Neuronal stem cell (in vitro differentiated cells): ENCODE measurements at places on chromosomes 6 and 20.
A peak's percentile ranks its signal among the peaks of the same experiment; 100 is the strongest.

- no peaks in the 10 kb centered on the region for H3K36me3 ChIP-seq
- no peaks in the 10 kb centered on the region for H3K27me3 ChIP-seq
- peaks cover 5% of the 10 kb centered on the region for H3K4me1 ChIP-seq
- H3K4me3 ChIP-seq = no peak overlapping the region
- H3K27ac ChIP-seq = no peak overlapping the region
- no peak for DNase-seq
Observed at GRCh38 chr6:163706500-163707087, 292.1 kb downstream of the QKI start.

DNA sequence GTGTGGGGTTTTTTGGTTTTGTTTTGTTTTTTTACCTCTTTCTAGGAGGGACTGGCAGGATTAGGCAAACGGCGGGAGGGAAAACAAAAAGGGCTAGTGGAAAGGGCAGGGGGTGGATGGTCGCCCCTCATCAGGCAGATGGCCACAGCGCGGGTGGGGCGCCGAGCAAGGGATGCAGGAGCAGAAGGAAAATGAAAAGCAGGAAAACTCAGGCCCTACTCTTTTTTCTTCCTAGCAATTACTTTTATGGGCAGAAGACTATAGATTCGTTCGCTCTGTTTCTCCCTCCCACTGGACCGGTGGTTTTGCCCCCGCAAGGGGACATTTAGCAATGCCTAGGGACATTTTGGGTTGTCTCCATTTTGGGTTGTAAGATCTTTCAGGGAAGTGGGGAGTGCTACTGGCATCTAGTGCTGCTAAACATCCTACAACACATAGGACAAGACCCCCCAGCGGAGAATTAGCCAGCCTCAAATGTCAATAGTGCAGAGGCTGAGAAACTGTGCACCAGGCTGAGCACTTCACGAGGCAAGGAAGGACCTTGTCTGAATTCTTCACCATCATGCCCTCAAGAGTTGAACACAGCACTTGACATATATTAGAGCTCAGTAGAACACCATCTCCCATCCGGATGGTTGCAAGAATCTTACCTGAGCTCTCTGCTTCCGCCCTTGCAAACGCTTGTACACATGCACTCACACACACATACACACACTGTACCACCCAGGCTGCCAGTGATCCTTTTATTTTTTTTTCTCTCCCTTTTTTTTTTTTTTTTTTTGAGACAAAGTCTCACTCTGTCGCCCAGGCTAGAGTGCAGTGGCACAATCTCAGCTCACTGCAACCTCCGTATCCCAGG, 4.8 kb upstream of the ZMYND8 start:
- DNase-seq = no peak
- H3K27me3 ChIP-seq = no peaks in the 10 kb centered on the region
- peaks cover 44% of the 10 kb centered on the region for H3K4me1 ChIP-seq
- peak overlapping the region; percentile 48 for H3K4me3 ChIP-seq
- no peaks in the 10 kb centered on the region for H3K36me3 ChIP-seq

- H3K4me3 ChIP-seq = no peak overlapping the region
- H3K27me3 ChIP-seq = no peaks in the 10 kb centered on the region
- peaks cover 6% of the 10 kb centered on the region for H3K4me1 ChIP-seq
- peaks cover 5% of the 10 kb centered on the region for H3K36me3 ChIP-seq
Observed at GRCh38 chr20:33532753-33533459, 43.0 kb downstream of the CBFA2T2 start.

GRCh38 chr6:33868141-33868540, 64.3 kb upstream of the MLN start:
- H3K4me1 ChIP-seq = peaks cover 4% of the 10 kb centered on the region
- H3K27ac ChIP-seq = no peak overlapping the region
- H3K36me3 ChIP-seq = no peaks in the 10 kb centered on the region
- H3K27me3 ChIP-seq = no peaks in the 10 kb centered on the region
- H3K4me3 ChIP-seq = no peak overlapping the region

GRCh38 chr6:16136091-16136490, 7.2 kb downstream of the MYLIP start:
- no peaks in the 10 kb centered on the region for H3K36me3 ChIP-seq
- no peak overlapping the region for H3K4me3 ChIP-seq
- no peak overlapping the region for H3K27ac ChIP-seq
- no peak for DNase-seq
- peaks cover 5% of the 10 kb centered on the region for H3K4me1 ChIP-seq
- H3K27me3 ChIP-seq = no peaks in the 10 kb centered on the region

- peaks cover 9% of the 10 kb centered on the region for H3K4me1 ChIP-seq
- no peak for DNase-seq
- no peak overlapping the region for H3K27ac ChIP-seq
Observed at GRCh38 chr6:139627091-139627490, 252.6 kb upstream of the CITED2 start.

GRCh38 chr6:156191895-156192294, 585.3 kb upstream of the ARID1B start:
- peaks cover 5% of the 10 kb centered on the region for H3K4me1 ChIP-seq
- no peak for DNase-seq
- no peaks in the 10 kb centered on the region for H3K36me3 ChIP-seq
- H3K27ac ChIP-seq = no peak overlapping the region
- no peaks in the 10 kb centered on the region for H3K27me3 ChIP-seq

GRCh38 chr20:54043076-54043967, 27.1 kb downstream of the BCAS1 start:
- H3K27ac ChIP-seq = no peak overlapping the region
- H3K4me1 ChIP-seq = no peaks in the 10 kb centered on the region
- no peak for DNase-seq

GRCh38 chr6:150273457-150274309, 95.1 kb upstream of the IYD start:
- no peaks in the 10 kb centered on the region for H3K27me3 ChIP-seq
- H3K4me1 ChIP-seq = peaks cover 51% of the 10 kb centered on the region
- no peak overlapping the region for H3K27ac ChIP-seq
- H3K4me3 ChIP-seq = no peak overlapping the region
- no peaks in the 10 kb centered on the region for H3K36me3 ChIP-seq

DNA sequence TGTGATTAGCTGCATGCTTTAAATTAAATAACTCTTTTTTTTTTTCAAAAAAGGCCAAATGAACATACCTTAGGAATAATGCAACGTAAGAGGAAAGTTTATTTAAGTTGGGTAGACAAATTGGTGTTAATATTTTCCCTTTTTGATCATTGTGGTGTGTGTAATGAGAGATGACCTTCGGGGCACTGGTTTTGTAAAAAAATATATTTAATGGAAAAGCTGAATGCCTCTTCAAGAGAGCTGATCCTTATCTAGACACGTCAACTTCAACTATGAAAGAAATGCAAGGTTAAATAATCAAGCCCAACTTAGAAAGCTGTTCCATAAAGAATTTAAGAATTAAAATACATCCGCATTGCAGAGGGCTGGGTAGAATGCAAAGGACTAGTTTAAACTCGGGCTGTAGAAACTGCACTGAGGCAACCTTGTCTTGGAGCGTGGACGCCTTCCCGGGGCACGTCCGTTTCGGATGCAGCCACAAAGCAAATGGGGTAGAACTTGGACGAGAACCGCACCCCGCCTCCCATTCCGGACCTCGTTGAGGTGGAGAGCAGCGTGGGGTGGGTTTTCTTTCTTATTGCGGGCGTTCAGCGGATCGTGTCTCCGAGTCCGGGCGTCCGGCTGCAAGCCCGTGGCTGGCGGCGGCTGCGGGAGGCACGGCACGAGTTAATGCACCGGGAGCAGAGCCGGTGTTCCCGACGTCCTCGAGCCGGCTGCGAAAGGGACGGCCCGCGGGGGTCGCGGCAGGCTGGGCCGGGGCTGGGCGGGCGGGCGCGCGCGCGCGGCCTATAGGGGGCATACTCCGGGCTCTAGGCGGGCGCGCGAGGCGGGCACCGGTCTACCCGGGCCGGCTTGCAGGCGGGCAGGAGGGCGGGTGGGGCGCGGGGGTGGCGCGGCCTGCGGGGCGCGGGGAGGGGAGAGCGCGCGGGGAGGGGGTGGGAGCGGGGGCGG, 1.9 kb downstream of the JARID2 start:
- no peaks in the 10 kb centered on the region for H3K36me3 ChIP-seq
- H3K4me3 ChIP-seq = peak overlapping the region; percentile 63
- H3K27me3 ChIP-seq = peaks cover 3% of the 10 kb centered on the region
- peaks cover 13% of the 10 kb centered on the region for H3K4me1 ChIP-seq
- peak overlapping the region; percentile 84 for H3K27ac ChIP-seq
- DNase-seq = no peak

DNA sequence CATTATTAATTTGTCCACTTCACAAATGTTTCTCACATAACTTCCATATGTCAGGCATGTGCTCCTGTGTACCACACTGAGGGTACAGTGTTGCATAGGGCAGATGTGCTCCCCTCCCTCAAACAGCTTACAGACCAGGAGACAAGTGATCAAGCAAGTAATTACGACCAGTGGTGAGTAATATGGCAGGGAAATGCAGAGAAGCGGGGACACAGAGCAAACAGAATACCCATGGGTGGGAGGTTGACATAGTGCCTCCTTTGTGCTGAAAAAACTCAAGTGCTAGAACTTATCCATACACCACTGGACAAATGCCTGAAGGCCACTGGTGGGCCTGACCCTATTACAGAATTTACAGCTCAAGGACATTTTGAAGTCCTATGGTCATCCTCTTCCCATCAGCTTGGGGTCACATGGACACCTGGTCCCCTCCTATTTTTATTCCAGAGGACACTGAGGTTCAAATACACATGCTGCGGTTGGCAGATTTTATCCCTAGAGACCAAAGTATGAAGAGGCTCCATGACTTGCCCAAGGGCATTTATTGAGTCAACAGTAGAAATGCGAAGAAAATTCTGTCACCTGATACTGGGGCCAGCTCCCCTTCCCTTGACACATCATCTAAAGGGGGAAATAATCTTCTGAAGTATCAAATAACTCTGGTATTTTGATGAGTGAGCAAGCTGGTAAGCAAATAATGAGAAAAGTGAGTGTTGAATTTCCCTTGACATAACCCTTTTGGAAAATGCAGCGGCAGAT, 116.6 kb downstream of the QRSL1 start:
- H3K27ac ChIP-seq = no peak overlapping the region
- no peak for DNase-seq
- peaks cover 9% of the 10 kb centered on the region for H3K27me3 ChIP-seq
- H3K36me3 ChIP-seq = no peaks in the 10 kb centered on the region

DNA sequence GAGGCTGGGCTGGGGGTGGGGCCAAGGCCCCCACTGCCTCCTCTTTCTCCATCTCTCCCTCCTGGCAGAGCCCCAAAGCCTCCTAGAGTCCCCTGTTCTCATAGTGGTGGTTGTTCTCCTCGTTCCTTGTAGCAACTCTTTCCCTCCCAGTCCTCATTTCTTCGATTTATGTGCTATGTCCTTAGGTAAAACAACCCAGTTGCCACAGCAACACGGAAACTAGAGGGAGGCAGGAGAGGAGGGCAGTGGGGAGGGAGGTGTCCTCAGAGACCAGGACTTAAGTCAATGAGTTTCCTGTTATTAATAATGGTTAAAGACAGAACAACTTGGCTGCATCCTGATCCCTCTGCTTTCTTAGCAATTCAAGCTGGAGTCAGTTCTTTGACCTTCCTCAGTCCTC, 161.0 kb downstream of the INSM1 start:
- H3K36me3 ChIP-seq = no peaks in the 10 kb centered on the region
- no peak overlapping the region for H3K4me3 ChIP-seq
- peaks cover 9% of the 10 kb centered on the region for H3K4me1 ChIP-seq
- no peaks in the 10 kb centered on the region for H3K27me3 ChIP-seq
- no peak overlapping the region for H3K27ac ChIP-seq

DNA sequence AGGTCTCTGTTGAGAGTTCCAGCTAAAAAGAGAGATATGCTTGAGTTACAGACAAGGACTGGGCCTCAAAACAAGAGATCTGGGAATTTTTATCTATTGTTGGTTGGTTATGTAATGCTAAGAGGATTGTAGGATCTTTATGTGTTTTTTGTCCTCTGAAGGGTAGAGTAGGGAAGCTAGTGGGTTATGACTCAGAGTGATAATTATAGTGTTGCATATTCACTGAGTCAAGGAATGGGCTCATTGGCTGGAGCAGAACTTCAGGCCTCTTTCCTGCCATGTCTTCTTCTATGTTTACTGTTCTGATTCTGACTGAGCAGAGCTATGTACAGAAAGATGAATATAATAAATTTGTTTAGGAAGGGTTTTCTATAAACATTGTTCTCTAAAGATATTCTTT, 66.1 kb upstream of the NOX3 start:
- H3K27me3 ChIP-seq = peaks cover 3% of the 10 kb centered on the region
- no peak overlapping the region for H3K4me3 ChIP-seq
- no peak for DNase-seq
- peaks cover 23% of the 10 kb centered on the region for H3K4me1 ChIP-seq
- H3K36me3 ChIP-seq = no peaks in the 10 kb centered on the region
- H3K27ac ChIP-seq = no peak overlapping the region

GRCh38 chr20:53445321-53445731, 148.3 kb downstream of the ZNF217 start:
- no peaks in the 10 kb centered on the region for H3K36me3 ChIP-seq
- no peaks in the 10 kb centered on the region for H3K27me3 ChIP-seq
- no peak overlapping the region for H3K27ac ChIP-seq
- H3K4me1 ChIP-seq = peaks cover 9% of the 10 kb centered on the region
- H3K4me3 ChIP-seq = no peak overlapping the region

GRCh38 chr6:68958327-68958726, 323.2 kb downstream of the ADGRB3 start:
- no peak for DNase-seq
- H3K27me3 ChIP-seq = no peaks in the 10 kb centered on the region
- no peaks in the 10 kb centered on the region for H3K4me1 ChIP-seq
- no peak overlapping the region for H3K27ac ChIP-seq
- H3K36me3 ChIP-seq = no peaks in the 10 kb centered on the region
